Effector CD4-positive, alpha-beta T cell (primary cell): ENCODE measurements at places on chromosomes 12 and 14.

- no peak for DNase-seq
These were observed 326.5 kb downstream of the MED13L start for GRCh38 chr12:115950959-115951358.

DNA sequence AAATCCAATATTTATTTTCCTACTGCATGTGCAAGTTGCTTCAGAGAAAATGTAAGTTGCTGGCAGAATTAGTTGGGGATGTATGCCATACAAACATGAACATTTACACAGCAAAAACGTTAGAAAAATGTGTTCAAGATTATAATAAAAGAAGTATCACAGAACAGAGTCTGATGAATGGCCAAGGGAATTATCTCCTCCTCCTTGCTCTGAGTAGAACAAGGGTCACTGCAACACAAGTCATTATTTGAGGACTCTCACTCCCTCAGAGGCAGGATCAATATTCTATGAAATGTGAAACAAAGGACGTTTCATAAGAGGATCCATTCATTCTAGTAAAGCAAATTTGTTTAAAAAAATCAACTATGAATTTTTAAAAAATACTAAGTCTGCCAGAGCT lies 177.8 kb downstream of the PRKD1 start:
- DNase-seq = no peak

GRCh38 chr12:47236109-47236714 lies 156.5 kb upstream of the AMIGO2 start:
- no peak for DNase-seq

- no peak for DNase-seq
These were observed 24.9 kb downstream of the TBK1 start for GRCh38 chr12:64476844-64477243.

GRCh38 chr14:89308232-89308959 lies 108.6 kb downstream of the FOXN3 start:
- DNase-seq = no peak

GRCh38 chr14:23104591-23105347 lies at the start of gene CIROP:
CIROP (minus strand) TSS chr14:23104989; CDS start chr14:23104920, 69 bp downstream.
- no peak for DNase-seq

GRCh38 chr12:31510034-31510433 lies 80.9 kb downstream of the DENND5B start:
- no peak for DNase-seq

GRCh38 chr12:110281549-110282299 lies 677 bp downstream of the ATP2A2 start:
- peak; percentile 27 for DNase-seq

DNA sequence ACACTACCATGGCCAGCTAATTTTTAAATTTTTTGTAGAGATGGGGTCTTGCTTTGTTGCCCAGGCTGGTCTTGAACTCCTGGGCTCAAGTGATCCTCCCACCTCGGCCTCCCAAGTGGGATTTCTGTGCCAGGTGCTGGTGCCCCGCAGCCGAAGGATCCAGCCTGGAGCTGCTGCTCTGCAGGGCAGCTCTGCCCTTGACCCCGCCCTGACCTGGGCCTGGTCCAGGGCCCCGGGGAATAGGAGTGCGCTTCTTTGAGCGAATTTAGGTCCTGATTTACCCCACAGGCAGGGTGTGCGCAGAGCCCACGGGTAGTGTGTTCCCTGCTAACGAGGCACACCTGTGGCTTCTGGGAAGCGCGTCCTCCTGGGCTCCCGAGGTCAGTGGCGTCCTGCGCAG lies 15.2 kb downstream of the ACADS start:
- DNase-seq = no peak

- no peak for DNase-seq
These were observed 292.5 kb downstream of the AKAP6 start for GRCh38 chr14:32621585-32621984.

DNA sequence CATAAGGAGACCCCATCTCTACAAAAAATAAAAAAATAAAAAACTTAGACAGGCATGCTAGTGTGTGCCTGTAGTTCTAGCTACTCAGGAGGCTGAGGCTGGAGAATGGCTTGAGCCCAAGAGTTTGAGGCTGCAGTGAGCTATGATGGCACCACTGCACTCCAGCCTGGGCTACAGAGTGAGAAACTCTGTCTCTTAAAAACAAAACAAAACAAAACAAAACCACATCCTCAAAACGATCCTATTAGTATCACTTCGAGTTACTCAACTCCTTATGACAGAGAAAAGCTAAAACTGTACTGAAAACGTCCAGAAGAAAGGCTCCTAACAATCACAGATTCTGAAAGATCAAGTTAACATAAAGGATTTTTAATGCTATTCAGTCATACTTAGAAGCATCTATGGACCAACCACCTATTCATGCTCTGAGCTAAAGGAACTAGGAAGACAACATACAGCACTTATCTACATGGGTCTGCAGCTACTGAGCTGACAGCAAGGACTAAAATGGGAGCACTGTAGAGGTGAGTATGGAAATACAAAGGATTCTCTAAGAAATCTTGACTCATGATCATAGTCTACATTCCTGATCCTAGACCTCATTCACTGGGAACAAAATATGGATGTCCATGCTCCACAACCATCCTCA lies 75.3 kb upstream of the DUSP6 start:
- DNase-seq = no peak

- DNase-seq = no peak
These were observed 273.6 kb upstream of the MDGA2 start for GRCh38 chr14:47949006-47949405.

- DNase-seq = no peak
These were observed at the start of gene ACVRL1 for GRCh38 chr12:51907083-51907855. ACVRL1 (plus strand) TSS chr12:51907504; CDS start chr12:51912475, 4,971 bp downstream.

- no peak for DNase-seq
These were observed 400 bp downstream of the LRP1 start for GRCh38 chr12:57128519-57129247.

GRCh38 chr14:22531451-22532344 lies 57.3 kb downstream of the DAD1 start:
- no peak for DNase-seq

- no peak for DNase-seq
These were observed 11.0 kb upstream of the RHOJ start for GRCh38 chr14:63193236-63193635.

GRCh38 chr12:22993609-22994315 lies 368.8 kb downstream of the ETNK1 start:
- DNase-seq = no peak

- no peak for DNase-seq
These were observed 448 bp downstream of the TSPAN9 start for GRCh38 chr12:3077572-3078081.

DNA sequence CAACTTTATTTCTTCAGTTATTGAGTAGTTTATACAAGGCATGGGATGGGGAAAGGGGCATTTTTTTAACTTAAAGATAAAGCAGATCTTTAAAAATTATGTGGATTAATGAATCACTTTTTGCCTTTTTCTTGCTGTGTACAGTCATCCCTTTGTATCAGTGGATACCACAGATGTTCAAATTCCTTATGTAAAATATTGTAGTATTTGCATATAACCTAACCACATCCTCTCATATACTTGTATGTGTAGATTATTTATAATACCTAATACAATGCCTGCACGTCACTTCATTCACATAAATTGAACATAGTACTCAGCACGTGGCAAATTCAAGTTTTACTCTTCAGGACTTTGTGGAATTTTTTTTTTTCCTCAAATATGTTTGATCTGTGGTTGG lies 66.5 kb upstream of the MON2 start:
- no peak for DNase-seq

GRCh38 chr14:23864861-23865260 lies 88.7 kb upstream of the DHRS4 start:
- no peak for DNase-seq

GRCh38 chr12:111635524-111635923 lies 36.4 kb upstream of the ATXN2 start:
- no peak for DNase-seq

- DNase-seq = no peak
These were observed 1033.3 kb upstream of the FLRT2 start for GRCh38 chr14:84496677-84497076.

DNA sequence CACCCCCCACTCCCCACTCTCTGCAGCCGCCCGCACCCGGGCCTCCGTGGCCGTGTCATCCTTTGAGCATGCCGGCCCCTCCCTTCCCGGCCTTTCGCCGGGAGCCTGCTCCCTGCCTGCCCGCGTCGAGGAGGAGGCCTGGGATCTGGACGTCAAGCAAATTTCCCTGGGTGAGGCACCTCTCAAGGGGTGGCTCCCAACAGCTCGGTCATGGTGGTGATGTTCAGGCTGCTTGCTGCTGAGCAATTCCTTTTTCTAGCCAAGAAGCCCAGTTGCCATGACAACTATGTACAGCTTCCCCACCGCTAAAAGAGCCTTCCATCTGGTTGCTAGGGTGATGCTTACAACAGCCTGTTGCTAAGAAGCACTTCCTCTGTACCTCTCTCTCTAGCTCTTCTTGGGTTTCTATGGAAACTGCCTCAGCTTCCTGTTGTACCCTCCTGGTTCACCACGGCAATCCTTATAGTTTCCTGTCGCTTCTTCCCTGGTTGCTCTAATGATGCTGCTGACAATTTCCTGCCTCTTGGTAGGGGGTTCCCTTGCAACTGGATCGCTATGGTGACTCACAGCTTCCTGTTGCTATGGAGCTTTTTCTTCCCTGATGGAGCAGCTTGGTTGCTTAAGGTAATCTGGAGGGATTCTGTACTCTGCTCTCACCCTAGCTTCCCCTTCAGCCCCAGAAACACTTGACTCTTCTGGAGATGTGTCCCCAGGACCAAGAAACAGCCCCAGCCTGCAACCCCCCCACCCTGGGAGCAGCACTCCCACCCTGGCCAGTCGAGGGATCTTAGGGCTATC lies 11.0 kb downstream of the ZNF219 start:
- peak; percentile 80 for DNase-seq

DNA sequence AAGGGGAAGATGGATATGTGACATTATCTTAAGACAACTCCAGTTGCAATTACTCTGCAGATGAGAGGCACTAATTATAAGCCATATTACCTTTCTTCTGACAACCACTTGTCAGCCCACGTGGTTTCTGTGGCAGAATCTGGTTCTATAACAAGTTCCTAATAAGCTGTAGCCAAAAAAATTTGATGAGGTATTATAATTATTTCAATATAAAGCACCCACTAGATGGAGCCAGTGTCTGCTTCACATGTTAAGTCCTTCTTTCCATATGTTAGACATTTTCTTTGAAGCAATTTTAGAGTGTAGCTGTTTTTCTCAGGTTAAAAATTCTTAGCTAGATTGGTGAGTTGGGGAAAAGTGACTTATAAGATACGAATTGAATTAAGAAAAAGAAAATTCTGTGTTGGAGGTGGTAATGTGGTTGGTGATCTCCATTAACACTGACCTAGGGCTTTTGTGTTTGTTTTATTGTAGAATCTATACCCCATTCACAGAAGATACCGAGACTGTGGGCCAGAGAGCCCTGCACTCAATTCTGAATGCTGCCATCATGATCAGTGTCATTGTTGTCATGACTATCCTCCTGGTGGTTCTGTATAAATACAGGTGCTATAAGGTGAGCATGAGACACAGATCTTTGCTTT lies 36.9 kb downstream of the PSEN1 start:
- no peak for DNase-seq

DNA sequence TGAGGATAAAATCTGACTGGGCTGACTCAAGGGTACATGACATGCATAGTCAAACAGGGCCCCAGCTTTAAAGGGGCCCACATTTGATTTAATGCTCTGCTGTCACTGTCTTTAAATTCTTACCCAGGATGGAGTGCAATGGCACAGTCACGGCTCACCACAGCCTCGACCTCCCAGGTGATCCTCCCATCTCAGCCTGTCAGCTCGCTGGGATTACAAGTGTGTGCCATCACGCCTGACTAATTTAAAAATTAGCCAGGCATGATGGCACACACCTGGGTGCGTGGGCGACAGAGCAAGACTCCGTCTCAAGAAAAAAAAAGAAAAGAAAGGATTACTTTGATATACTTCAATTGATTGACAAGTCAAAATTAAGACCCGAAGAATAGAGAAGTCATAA lies 9.2 kb upstream of the PLBD1 start:
- no peak for DNase-seq

DNA sequence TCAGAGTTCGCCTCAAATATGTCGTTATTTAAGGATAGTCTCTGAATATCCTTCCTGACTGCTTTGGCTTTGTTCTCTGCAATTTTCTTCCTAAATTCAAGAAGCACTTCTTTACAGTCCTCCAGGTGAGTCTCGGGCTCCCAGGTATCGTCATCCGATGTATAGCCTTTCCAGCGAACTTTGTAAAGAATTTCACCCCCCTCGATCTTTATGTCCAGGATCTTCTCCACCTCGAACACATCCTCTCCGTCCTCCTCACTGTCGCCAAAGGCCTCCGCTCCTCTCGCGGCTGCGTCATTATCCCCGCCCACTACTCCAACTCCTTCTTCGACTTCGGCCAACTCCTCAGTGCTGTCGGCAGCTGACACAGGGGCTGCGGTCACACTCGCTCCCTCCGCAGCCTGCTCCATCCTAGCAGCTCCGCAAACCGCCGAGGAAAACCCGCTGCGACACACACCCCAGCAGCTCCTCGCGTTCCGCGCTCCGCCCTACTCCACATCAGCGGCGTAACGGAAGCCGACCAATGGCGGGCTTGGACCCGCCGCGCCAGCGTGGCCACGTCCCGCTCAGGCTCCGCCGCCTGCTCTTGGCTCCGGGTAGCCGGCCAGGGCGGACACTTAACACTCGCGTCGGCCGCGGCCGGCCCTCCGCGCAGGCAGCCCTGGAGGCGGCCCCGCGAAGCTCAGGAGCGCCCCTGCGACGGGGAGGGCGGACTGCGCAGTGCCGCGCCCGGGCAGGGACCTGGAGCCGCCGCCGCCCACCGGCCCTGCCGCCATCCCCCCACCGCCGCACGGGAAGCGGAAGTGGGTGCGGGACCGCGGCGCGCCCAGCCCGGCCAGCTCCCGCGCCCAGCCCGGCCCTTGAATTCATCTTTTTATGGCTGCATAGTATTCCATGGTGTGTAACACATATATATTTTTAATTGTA lies 4.1 kb downstream of the CD163L1 start:
- DNase-seq = no peak

DNA sequence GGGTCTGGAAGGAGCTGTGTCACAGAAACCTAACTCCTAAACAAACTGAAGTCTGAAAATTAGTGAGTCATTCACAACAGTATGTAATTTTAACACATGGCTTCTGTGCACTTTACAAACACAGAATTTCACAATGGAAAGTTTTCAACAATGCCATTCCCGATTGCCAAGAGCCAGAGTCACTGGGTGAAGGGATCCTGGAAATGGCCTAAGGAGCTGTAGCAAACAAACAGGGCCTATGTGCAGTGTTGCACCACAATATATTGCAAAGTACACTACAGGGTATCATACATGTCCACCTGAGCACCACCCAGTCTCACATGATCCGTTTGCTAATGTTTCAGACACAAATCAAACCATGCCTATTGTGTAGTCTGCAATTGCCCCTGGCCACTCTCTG lies 184.7 kb upstream of the OTX2 start:
- no peak for DNase-seq

DNA sequence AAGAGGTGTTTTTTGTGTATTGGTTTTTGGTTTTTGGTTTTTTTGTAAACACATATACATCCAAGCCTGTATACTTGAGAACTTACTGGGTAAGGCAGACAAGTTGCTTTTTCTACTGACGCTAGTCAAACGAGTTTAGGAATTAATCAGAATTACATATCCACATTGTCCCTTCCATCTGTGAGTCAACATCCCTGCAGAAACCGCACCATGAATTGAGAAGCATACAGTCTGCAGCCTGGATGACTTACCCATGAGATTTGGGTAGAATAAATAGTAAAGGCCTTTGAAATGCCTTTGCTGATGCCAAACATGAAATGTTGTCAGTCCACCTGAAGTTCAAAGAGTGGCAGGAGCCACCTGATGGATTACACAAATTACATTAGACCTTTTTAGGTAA lies 21.4 kb upstream of the C12orf42 start:
- DNase-seq = no peak

- no peak for DNase-seq
These were observed 21.3 kb downstream of the CLEC2A start for GRCh38 chr12:9910716-9911421.
